Left kidney (tissue), 8 donors: ENCODE measurements at places on chromosomes 4 and X.

DNA sequence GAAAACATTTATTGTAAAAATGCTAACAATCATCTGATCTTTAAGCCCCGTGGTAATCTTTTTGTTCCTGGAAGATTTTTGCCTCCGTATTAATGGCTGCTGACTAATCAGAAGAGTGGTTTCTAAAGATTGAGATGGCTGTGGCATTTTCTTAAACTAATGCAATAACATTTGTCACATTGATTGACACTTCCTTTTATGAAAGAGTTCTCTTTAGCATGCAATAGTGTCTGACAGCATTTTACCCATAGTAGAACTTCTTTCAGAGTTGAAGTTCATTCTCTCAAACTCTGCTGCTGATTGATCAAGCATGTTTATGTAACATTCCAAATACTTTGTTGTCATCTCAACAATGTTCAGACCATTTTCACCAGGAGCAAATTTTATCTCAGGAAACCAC is 26.8 kb upstream of the UGT2B4 start:
- DNase-seq: no peak

- DNase-seq: no peak
Observed at GRCh38 chr4:79823148-79823763, 249.8 kb downstream of the ANTXR2 start.

- peak; percentile 63 for DNase-seq
Observed at GRCh38 chr4:183808097-183808456, 97.0 kb upstream of the STOX2 start.

DNA sequence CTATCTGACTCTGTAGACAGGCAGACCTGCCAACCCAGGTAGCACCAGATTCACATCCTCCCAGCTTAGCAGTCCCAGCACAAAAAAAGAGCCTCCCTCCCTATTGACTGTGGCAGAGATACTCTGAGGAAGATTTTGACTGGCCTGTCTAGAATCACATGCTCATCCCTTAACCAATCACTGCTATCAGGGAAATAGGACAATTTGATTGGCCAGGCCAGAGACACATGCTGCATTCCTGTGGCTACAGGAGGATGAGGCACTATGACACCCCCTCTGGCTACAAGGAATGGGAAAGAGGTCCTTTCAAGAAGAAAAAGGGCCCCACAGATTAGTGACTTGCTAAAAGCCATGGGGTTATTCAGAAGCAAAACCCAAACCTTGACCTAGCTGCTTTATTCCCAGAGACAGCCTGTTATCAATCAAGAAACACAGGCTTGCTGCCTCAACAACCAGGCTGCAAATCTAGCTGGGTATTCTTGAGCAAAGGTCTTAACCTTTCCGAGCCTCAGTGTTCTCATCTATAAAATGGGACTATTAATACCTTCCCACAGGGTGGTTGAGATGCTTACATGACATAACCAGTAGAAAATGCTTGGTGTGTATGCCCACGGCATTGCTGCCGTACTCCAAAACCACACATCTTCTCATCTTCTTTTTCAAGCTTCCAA is 147.6 kb downstream of the BCOR start:
- DNase-seq: no peak

- DNase-seq: no peak
Observed at GRCh38 chr4:152941411-152941810, 5.3 kb downstream of the FHDC1 start.

- no peak for DNase-seq
Observed at GRCh38 chr4:138561276-138561880, 319.2 kb upstream of the SLC7A11 start.

- no peak for DNase-seq
Observed at GRCh38 chrX:129632443-129632842, 22.3 kb downstream of the APLN start.

DNA sequence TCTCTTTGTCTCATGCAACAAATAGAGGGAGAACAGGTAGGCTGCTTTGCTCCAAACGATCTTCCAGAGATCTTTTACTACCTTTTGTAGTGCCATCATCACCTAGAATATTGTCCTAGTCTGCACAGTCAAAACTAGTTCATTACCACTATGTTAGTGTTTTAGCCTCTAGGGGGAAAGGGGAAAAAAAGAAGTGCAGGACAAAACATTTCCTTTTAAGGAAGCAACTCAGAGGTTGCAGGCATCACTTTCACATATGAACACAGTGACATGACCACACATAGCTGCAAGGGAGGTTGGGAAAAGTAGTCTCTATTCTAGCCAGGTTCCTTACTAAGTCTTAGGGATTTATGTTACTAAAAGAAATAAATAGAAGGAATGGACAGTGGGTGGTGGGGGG is 39.3 kb upstream of the RAP2C start:
- no peak for DNase-seq

DNA sequence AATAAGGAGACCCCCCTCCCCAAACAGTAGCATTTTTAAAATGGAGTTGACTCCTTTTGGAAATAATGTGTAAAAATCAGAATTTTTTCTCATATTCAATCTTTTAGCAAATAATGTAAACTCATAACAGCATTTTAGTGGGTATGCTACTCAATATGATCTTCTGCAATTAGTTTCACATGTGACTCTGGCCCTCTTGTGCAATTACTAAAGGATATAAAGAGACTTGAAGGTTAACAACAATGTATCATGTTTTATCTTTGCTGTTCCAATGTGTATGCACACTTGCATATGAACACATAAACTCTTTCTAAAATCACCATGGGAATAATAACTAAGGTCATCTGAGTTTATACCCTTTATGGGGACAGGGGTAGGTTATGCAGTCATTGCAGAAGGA is 39.9 kb upstream of the RXFP1 start:
- no peak for DNase-seq

- DNase-seq: no peak
Observed at GRCh38 chr4:140466146-140466545, 31.9 kb downstream of the MGAT4D start.

DNA sequence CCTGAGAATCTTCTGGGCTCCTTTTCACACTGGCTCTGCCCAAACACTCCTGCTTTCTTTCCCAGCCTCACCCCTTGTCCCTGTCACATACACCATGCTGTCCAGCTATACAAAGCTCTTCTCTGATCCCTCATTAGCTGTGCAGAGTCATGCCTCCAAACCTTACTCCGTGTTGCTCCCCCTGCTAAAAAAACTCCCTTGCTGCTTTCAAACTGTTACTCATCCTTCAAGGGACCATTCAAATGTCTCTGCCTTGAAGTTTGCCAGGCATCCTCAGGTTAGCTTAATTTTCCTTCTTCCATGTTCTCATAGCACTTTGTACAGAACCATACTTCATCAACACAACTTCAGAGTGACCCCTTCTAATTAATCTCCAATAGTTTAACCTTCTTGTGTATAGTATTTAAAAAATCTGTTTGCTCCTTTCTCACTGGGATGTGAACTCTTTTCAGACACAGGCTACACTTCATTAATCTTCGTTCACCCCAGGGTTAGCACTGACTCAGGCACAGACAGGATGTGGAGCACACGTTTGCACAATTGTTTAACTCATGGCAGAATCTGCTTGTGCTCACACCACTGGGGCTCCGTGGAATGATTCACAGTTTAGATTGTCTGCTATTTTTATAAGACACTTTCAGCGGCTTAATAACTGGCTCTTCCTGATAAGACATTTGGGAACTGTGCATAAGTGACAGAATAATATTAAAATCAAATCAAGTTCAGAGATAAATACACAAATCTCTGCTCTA is 21.4 kb upstream of the SEL1L3 start:
- DNase-seq: no peak
